Fibroblast of the aortic adventitia (primary cell): ENCODE measurements at places on chromosomes 5 and 9.

GRCh38 chr9:126497660-126498275, 116.0 kb upstream of the LMX1B start:
- DNase-seq: no peak

DNA sequence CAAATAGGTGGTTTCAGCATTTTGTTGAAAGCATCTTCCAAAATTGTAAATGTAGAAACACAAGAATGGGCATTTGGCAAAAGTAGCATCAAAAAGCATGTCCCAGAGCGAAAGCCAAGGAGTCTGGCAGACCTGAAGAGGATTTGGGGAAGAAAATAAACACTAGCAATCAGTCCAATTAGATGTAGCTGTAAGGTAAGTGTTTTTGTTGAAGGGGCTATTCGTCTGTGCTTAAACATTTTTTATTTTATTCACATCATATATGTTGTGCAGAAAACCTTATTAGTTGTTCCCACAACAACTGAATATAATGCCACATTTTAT, 954.1 kb upstream of the COX7C start:
- no peak for DNase-seq

DNA sequence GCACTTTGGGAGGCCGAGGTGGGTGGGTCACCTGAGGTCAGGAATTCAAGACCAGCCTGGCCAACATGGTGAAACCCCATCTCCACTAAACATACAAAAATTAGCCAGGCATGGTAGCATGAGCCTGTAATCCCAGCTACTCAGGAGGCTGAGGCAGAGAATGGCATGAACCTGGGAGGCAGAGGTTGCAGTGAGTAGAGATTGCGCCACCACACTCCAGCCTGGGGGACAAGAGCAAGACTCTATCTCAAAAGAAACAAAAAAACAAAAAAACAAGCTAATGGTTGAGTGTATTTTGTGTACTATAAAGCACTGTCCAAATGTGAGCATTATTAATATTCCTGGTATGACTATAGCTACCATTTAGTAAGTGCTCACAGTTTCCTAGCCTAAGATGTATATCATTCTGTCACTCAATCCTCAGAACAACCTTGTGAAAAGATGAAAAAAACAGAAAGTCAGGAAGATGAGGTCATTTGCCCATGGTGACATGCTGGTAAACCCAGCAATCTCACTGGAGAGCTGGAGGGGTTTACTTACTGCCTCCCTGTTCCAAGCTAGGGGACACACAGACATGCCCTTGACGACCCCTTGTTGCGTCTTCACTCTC, 27.7 kb downstream of the ARHGEF37 start:
- DNase-seq: no peak

DNA sequence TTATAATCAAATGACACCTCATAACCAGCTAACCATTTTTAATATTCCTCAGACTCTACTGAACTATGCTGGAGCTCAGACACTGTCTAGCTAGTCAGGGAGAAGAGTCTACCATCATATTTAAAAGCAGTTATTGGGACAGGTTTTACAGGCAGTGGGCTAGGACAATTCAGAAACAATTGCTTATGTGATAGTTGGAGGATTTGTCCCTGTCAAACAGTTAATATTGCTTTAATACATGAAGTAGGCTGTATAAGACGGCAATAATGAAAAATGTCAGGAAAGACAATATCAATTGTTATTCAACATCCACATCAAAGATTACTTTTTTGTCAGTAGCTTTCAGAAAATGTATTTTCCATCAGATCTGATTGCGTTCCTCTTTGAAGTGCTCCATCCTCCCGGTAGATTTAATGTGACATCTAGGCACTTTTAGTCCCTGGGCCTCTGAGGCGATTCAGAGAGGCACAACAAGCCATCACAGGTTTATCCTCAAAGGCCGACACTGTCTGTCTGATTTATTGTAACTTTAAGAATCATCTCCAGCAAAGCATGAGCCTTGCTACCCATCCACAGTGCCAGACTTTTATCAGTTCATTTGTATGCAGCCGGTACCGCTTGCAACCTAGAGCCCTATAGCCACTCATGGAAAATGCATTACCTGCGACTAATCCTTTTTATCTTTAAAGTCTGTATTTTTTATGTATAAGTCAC, 152.2 kb downstream of the PSAT1 start:
- DNase-seq: no peak

DNA sequence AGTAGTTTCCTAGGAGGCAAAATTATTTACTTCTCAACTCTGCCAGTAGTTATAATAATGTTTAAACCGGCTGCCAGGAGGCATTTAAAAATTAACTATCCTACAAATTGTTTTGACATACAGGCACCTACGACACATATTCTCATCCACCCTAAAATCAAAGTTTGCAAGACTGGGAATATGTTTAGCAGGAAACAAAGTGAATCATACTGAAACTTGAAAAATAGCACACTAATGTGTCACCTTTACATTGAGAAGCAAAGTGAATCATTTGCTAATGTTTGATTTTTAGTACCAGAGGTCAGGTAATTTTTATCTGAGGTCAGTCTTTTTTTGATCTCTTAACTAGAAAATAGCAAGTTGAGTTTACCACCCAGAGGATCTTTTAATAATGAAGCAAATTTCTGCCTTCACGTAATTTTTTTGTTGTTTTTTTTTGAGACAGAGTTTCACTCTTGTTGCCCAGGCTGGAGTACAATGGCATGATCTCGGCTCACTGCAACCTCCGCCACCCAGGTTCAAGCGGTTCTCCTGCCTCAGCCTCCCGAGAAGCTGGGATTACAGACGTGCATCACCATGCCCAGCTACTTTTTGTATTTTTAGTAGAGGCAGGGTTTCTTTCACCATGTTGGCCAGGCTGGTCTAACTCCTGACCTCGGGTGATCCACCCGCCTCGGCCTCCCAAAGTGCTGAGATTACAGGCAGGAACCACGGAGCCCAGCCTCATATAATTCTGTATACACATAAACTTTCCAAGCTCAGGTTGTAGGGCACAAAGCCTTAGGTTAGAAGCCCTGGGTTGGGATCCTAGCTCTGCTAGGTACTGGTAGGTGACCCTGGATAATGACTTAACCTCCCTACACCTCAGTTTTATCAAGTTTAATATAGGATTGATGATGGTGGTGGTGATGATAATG, 124.3 kb downstream of the UGCG start:
- peak; percentile 69 for DNase-seq

- DNase-seq: peak; percentile 84
Observed at GRCh38 chr5:9194509-9194908, 351.4 kb downstream of the SEMA5A start.

- peak; percentile 51 for DNase-seq
Observed at GRCh38 chr9:132997591-132997990, 19.1 kb downstream of the GFI1B start.

DNA sequence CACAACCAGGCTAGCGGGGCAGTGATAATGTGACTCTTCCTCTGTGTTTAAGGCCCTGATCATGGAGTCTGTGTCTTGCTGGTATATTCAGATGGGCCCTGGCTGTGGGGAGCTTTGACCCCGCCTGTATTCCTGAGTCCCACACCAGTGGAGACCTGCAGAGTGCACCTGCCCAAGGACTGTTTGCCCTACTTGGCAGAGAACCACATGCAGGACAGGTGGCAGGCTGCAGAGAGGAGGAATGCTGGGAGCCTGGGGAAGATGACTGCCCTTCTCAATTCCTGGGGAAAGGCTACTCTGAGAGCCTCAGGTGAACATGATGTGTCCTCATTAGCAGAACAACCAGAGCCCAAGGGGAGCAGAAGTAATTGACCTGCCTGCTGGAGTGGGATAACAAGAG, 36.2 kb downstream of the IARS1 start:
- no peak for DNase-seq

DNA sequence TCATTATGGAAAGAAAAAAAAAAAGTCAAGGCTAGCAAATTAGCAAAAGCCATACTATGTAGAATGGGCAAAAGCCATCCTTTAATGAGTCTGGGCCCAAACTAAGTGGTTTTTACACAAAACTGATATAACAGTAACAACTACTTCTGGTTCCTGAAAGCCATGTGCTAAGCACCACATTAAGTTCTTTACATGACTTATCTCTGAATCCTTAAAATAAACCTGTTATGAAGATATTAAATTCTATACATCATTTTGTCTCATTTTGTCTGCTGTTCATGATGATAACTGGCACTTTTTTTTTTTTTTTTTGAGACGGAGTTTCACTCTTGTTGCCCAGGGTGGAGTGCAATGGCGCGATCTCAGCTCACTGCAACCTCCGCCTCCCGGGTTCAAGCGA, 5.0 kb downstream of the FNIP1 start:
- DNase-seq: no peak
